Hematopoietic multipotent progenitor cell treated with erythropoietin and hydrocortisone succinate and interleukin-3 and kit ligand, for 8 days (in vitro differentiated cells): ENCODE measurements at places on chromosomes 2 and 18.

DNA sequence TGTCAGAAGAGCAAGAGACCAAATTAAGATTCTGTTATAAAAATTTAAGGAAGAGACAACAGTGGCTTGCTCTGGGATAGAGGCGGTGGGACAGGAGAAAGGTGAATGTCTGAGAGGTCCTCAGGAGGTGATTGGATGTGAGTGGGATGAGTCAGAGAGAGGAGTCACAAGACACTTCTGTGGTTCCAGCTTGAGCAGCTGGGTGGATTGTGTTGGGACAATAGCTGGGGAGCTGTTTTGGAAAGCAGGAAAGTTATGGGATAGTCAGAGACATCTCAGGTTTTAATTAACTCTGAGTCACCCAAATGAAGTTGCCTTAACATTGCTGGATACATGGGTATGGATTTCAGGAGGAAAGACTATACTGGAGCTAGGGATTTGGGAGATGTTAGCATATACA is 218.0 kb upstream of the TRIB2 start:
- DNase-seq, result no peak

DNA sequence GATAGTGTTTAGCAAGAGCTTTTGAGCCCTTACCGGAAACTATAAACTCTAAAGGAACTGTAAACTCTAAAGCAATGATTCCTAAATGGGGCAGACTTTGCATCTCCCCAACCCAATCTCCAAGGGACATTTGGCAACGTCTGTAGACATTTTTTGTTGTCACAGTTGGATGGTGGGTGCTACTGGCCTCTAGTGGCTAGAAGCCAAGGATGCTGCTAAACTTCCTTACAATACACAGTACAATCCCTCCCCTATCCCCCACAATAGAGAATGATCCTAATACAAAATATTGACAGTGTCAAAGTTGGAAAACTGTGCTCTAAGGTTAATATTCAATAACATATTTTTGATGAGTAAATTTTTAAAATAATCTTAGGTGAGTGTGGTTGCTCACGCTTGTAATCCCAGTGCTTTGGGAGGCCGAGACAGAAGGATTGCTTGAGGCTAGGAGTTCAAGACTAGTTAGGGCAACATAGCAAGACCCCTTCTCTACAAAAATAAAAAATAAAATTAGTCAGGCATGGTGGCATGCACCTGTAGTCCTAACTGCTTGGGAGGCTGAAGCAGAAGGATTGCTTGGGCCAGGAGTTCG is 66.7 kb downstream of the PTPN4 start:
- DNase-seq, result peak; percentile 74

- DNase-seq, result no peak
These were observed 28.6 kb downstream of the HADHA start for GRCh38 chr2:26215833-26216232.

GRCh38 chr2:67806816-67807215 is 256.0 kb downstream of the C1D start:
- DNase-seq, result no peak

DNA sequence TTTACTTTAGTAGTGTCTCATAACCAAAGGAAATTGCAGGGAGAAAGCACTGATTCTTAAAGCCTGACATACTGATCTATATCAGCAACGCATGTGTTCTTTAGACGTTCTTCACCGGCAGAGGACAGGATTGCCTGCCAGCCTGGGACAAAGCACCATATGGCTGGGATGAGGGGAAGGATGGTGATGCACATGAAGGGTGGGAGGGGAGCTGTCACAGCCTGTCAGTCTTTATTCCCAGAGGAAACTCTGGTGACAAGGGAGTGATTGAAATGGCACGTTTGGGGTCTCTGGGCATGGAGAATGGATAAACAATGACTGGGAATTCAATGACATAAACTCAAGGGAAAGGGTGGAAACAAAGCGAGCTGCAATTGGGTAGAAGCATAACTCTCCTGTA is 808.1 kb downstream of the DCC start:
- DNase-seq, result no peak

DNA sequence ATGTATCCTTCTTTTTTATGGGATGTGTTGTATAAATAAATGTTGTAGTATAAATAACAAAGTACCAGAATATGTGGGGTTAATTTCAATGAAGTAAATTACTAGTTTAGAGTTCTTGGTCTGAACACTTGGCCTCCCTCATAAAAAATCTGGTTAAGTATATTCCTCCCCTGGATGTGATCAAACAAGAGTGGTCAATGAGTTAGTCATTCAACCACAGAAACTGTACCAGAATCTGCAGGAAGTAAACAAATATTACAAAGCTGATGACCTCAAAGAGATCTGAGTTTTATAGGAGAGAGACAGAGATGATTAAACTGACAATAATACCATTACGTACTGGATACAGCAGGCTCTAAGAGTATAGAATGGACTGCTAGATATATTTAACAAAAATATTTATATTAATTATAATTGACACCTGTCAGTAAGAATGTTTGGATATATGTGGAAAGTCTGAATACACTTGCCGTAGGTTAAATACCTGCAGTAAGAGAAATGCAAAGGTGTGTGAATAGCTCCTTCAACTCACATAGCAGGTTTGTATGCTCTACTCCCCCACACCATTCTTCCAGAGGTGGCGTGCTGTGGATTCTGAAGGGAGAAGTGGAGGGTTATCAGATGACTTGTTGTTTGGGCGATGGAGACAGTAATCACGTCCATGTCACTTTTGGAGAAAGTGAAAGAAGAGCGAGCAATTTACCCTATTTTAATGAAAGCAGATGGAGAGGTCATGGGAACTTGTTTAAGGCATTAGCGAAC is 108.3 kb upstream of the LRATD1 start:
- DNase-seq, result no peak

GRCh38 chr18:40577239-40577980 is 1377.6 kb upstream of the PIK3C3 start:
- no peak for DNase-seq

DNA sequence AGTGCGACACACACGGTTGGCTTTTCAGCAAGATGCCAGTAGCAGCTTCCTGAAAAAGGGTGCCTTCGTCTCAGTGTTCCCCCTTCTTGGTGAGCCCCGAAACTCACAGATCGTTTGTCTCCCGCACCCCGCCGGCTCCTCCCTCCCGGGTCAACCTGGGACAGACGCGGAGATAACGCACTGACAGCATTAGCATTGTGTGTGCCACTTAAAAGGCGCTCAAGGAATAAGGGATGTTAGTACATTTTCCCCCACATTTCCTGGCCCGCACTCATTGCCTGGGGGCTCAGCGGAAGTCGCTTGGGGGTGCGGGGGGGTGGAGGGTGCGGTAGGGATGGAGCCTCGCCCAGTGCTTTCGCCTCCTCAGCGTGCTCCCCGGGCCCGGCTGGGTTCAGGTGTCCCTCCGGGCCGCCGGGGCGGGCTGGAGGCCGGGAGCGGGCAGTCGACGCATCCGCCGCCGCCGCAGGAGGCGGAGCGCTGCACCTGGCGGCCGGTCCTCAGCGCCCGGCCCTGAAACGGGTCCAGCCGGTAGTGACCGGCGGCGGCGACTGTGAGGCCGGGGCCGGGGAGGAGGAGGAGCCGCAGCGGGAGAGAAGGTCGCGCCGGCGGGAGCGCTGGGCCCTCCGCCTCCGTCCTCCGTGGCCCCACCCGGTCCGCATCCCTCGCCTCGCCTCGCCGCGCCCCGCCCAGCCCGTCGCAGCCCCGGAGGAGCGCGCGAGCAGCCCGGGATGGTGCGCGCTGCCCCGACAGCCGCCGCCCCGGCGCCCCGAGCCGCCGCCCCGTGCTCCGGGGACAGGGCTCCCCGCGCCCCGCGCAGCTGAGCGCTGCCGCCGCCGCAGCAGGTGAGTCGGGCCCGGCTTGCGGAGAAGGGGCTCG is at the start of gene MFSD6:
TSS of gene MFSD6 (plus strand) at position 694 of the 876 bp plus-strand sequence. CDS start 27,675 bp downstream, outside the sequence.
- DNase-seq, result peak; percentile 61
